ENCODE measurements at places on chromosomes 2 and 18. TPM values are rescaled to one million over a fixed set of nuclear protein-coding genes. Genes with fewer than 3 reads are reported as not detected.

GRCh38 chr18:25651553-25651952, 299.6 kb upstream of the ZNF521 start:
- H3K36me3 ChIP-seq: no peaks in the 10 kb centered on the region
- DNase-seq: no peak
- no peaks in the 10 kb centered on the region for H3K4me1 ChIP-seq
- no peak overlapping the region for H3K4me3 ChIP-seq
- H3K27ac ChIP-seq: no peak overlapping the region

DNA sequence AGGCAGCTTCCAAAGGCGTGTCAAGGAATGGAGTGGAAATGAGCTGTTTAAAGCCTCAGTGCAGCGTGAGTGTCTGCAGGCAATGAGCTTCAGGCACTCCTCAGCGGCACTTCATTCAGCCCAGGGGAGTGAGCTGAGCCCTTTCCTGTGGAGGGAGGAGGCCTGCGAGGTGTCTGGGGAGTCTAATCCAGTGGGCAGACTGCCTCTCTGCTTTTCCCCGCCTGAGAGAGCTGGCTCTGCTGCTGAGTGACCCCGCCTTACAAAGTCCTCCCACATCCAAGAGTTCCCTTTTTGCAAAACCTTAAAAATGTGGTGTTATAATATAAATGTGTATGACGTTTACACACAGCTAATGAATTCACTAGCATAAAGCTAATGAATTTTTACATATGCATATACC, 7.0 kb upstream of the LDLRAD4 start:
- H3K4me1 ChIP-seq: peaks cover 7% of the 10 kb centered on the region
- H3K36me3 ChIP-seq: no peaks in the 10 kb centered on the region
- no peak overlapping the region for H3K27ac ChIP-seq

The CRACDL gene
- 4.1 TPM for total RNA-seq

GRCh38 chr2:200127848-200128247, 172.5 kb downstream of the MAIP1 start:
- no peak overlapping the region for H3K4me3 ChIP-seq
- no peak overlapping the region for H3K27ac ChIP-seq
- H3K27me3 ChIP-seq: no peaks in the 10 kb centered on the region
- no peaks in the 10 kb centered on the region for H3K4me1 ChIP-seq
- no peaks in the 10 kb centered on the region for H3K36me3 ChIP-seq
- no peak for DNase-seq

The KIF1A gene
- 0.86 TPM for total RNA-seq

- no peaks in the 10 kb centered on the region for H3K27me3 ChIP-seq
- H3K4me1 ChIP-seq: no peaks in the 10 kb centered on the region
- DNase-seq: no peak
- H3K4me3 ChIP-seq: no peak overlapping the region
- no peaks in the 10 kb centered on the region for H3K36me3 ChIP-seq
- H3K27ac ChIP-seq: no peak overlapping the region
Measured at GRCh38 chr18:37175727-37176620, 347.0 kb downstream of the KIAA1328 start.

DNA sequence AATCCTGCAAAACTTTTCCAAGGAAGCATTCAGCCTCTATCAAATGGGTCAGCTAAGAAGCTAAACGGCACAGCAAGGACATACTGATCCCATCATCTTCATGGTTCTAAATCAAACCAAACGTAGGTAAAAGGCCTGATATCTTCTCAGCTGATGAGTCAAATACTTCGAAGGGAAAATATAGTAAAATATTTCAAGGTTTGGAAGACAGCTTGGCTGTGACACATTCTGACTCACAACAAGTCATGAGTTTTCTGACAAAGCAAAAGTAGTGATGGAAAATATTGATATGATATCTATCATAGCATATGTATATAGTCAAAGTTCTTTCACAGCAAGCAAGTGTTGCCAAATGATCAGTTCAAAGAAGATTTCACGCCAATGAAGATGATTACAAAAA, 31.5 kb downstream of the DOCK10 start:
- H3K4me3 ChIP-seq: no peak overlapping the region
- no peak for DNase-seq
- peaks cover 17% of the 10 kb centered on the region for H3K4me1 ChIP-seq

DNA sequence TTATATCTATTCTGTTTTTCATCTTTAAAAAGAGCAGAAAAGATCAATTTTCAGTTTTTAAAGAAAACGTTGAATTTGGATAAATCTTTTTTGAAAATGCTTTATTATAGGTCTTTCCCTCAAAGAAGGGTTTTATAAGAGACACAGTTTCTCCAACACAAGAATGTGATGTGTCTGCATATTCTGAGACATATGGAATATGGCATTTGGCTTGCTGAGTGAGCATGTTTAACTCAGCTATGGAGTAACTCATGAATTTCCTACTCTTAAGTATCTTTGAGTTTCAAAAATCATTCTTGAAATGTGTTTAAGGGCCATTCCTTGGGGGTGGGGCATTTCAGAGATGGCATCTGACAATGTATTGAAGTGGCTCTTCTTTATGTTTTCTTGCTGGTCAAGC, 191.5 kb downstream of the CCDC85A start:
- no peaks in the 10 kb centered on the region for H3K27me3 ChIP-seq
- no peak for DNase-seq
- H3K4me1 ChIP-seq: no peaks in the 10 kb centered on the region
- no peaks in the 10 kb centered on the region for H3K36me3 ChIP-seq
- no peak overlapping the region for H3K27ac ChIP-seq

The CACNB4 gene
- total RNA-seq: 2.3 TPM

The ITPRIPL1 gene
- 6.6 TPM for total RNA-seq

- H3K4me1 ChIP-seq: no peaks in the 10 kb centered on the region
- no peak overlapping the region for H3K27ac ChIP-seq
- H3K4me3 ChIP-seq: no peak overlapping the region
- peaks cover 75% of the 10 kb centered on the region for H3K36me3 ChIP-seq
- DNase-seq: no peak
Measured at GRCh38 chr2:203282101-203282500, 43.3 kb downstream of the CYP20A1 start.

The CD226 gene
- total RNA-seq: 51.4 TPM

The EDAR gene
- 0.14 TPM for total RNA-seq

DNA sequence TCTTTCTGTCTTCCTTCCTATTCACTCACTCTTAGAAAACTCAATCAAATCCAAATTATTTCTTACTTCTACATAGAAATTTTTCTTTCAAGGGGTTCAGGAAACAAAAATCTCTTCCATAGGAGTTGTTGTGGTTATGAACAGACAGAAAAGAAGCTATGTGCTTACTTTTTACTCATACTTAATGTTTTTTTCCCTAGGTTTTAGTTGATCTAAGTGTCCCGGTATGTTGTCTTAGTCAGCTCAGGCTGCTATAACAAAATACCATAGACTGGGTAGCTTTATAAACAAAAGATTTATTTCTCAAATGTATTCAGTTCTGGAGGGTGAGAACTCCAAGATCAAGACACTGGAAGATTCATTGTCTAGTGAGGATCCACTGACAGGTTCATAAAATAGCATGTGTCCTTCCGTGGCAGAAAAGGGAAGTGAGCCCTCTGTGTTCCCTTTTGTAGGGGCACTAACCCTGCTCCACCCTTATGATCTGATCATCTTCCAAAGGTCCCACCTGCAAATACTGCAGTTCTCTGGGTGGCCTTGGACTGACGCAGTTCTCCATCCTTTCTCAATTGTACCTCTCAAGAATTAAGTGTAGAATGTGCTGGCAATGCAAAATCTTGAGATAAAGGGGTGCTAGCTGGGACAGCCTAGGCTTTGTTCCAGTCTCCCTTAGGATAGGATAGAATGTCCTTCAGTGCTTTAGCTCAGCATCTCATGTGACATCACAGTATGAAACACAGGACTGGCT, 14.4 kb upstream of the VRK2 start:
- no peak overlapping the region for H3K27ac ChIP-seq
- no peaks in the 10 kb centered on the region for H3K36me3 ChIP-seq
- H3K4me1 ChIP-seq: peaks cover 10% of the 10 kb centered on the region
- no peaks in the 10 kb centered on the region for H3K27me3 ChIP-seq
- no peak for DNase-seq
- H3K4me3 ChIP-seq: no peak overlapping the region

The FAM124B gene
- 0.83 TPM for total RNA-seq

DNA sequence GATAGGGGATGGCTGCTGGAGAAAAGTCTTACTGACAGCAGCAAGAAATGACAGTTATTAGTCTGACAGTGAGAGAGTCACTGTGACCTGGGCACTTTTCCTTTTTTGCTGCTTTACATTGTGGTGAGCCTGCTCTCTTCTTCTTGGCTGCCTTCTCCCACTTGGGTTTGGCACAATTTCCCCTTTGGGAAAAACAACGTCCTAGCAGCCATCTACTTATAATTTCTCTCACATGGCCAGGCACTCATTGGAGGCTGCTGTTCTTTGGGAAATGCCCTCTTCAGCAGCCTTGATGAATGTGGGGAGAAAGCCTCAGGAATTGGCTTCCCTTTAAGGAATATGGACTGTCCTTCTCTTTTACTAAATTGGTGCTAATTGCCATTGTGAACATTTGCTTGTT, 60.4 kb upstream of the SLC1A4 start:
- no peak for DNase-seq
- no peaks in the 10 kb centered on the region for H3K27me3 ChIP-seq
- no peak overlapping the region for H3K4me3 ChIP-seq
- no peak overlapping the region for H3K27ac ChIP-seq
- no peaks in the 10 kb centered on the region for H3K36me3 ChIP-seq

GRCh38 chr2:176107731-176108181, 676 bp downstream of the HOXD11 start:
- H3K4me3 ChIP-seq: no peak overlapping the region
- H3K27ac ChIP-seq: no peak overlapping the region
- H3K4me1 ChIP-seq: peaks cover 56% of the 10 kb centered on the region
- H3K36me3 ChIP-seq: no peaks in the 10 kb centered on the region

The SERPINB4 gene
- not detected for total RNA-seq

GRCh38 chr2:135987441-135987840, 2.0 kb upstream of the DARS1 start:
- H3K36me3 ChIP-seq: no peaks in the 10 kb centered on the region
- H3K27ac ChIP-seq: no peak overlapping the region
- H3K27me3 ChIP-seq: no peaks in the 10 kb centered on the region

- no peak for DNase-seq
- H3K27me3 ChIP-seq: no peaks in the 10 kb centered on the region
- H3K36me3 ChIP-seq: no peaks in the 10 kb centered on the region
- no peak overlapping the region for H3K4me3 ChIP-seq
- H3K4me1 ChIP-seq: no peaks in the 10 kb centered on the region
- H3K27ac ChIP-seq: no peak overlapping the region
Measured at GRCh38 chr2:145226901-145227300, 707.0 kb upstream of the ZEB2 start.

DNA sequence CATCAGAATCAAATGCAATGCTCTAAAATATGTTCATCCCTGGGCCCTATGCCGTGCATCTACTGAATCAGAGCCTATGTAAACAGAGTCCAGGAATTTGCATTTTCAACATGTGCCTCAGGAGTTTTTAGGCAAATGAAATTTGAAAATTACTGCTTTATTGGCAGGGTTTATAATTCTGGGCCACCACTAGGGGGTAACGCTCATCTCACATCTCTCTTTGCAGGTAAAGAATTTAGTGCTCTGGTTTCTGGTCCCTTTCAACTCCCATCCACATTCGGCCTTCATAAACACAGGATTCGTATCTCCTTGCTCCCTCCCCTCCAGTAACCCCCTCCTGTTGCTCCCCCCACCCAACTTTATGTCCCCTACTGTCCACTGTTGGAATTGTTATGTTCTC, 49.3 kb downstream of the LYPD6B start:
- no peak overlapping the region for H3K4me3 ChIP-seq
- H3K27ac ChIP-seq: no peak overlapping the region
- no peak for DNase-seq
- H3K4me1 ChIP-seq: no peaks in the 10 kb centered on the region

The LONRF2 gene
- 3.6 TPM for total RNA-seq

The GALR1 gene
- not detected for total RNA-seq

The BCL11A gene
- 81.5 TPM for total RNA-seq

The C2orf76 gene
- 8.7 TPM for total RNA-seq

DNA sequence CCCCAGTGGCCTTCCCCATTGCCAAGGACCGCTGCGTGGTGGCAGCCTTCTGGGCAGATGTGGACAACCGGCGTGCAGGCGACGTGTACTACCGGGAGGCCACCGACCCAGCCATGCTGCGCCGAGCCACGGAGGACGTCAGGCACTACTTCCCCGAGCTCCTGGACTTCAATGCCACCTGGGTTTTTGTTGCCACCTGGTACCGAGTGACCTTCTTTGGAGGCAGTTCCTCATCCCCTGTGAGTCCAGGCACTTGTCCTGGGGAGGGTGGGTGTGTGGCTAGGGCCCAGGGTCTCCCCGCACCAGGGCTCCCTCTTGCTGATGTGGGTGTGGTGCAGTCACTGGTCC, 31.9 kb downstream of the SNED1 start:
- no peaks in the 10 kb centered on the region for H3K4me1 ChIP-seq
- DNase-seq: no peak
- H3K27me3 ChIP-seq: no peaks in the 10 kb centered on the region
- no peaks in the 10 kb centered on the region for H3K36me3 ChIP-seq
- H3K4me3 ChIP-seq: no peak overlapping the region

DNA sequence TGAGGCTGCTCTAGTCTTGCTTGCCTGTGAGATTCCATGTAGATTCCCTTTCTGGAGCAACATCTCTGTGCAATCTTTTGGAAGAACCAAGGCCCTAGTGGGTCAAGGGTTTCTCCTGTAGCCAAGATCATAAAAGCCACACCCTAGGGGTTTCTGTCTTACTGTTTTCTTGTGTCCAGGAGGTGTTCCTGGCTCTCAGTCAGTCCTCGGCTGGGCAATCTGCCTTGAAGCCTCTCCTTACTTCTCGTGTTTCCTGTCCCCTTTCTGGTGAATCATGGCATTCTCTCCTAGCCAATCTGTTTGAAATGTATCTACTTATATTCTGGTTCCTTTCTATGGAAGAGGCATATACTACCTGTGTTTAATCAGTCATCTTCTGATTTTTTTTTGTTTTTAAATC, 484.8 kb upstream of the UBE2E3 start:
- H3K4me1 ChIP-seq: no peaks in the 10 kb centered on the region
- H3K36me3 ChIP-seq: no peaks in the 10 kb centered on the region
- DNase-seq: no peak

The CYRIA gene
- total RNA-seq: 87.9 TPM

The M1AP gene
- total RNA-seq: 1.1 TPM

All from spleen (tissue), 13 donors.